HFFc6 (cell line): ENCODE measurements at places on chromosomes 6 and 20. TPM values are rescaled to one million over a fixed set of nuclear protein-coding genes. Genes with fewer than 3 reads are reported as not detected.

DNA sequence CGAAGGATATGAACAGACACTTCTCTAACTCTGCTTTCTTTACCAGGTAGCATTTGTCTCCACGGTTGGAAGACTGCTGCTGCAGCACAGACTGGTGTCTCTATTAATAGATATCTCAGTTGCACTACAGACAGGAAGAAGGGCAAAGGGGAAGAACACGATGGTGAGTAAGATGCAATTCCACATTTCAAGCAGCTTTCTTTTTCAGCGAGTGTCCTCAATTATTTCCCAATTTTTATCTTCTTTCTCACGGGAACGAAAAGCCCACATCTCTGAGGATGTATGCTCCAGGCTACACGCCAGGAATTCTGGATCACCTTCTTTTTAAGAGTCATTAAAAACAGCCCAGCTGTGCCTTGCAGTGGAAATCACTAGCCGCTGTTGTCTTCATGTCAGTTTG lies 311.6 kb upstream of the ECI2 start:
- peaks cover 41% of the 10 kb centered on the region for H3K4me1 ChIP-seq
- peak overlapping the region; percentile 39 for H3K27ac ChIP-seq
- H3K36me3 ChIP-seq = peaks cover 12% of the 10 kb centered on the region

DNA sequence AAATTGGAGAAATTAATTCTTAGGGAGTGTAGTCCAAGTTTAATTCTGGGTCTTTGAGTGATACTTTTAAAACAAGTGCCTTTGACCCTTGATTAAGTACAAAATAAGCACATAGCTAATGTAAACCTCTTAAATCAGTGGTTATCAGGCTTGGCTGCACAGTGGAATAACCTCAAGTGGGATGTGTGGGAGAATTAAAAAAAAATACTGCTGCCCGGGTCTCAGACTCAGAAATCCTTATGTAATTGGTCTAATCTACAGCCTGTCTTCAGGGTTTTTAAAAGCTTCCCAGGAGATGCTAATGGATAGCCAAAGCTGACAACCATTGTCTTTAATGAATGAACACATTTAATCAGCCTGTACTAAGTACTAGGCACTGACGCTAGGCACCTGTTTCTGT lies 28.5 kb upstream of the TMEM14A start:
- no peak overlapping the region for H3K4me3 ChIP-seq
- H3K27me3 ChIP-seq = peaks cover 2% of the 10 kb centered on the region; the same call in 1 of the 2 replicates
- peaks cover 16% of the 10 kb centered on the region for H3K4me1 ChIP-seq

Gene KCNB1
- 0.11 and 1.3 TPM in 2 replicates for total RNA-seq

Gene WDR27
- total RNA-seq = 11.7 to 15.8 TPM (median 13.4 TPM) in 3 replicates

- H3K4me1 ChIP-seq = no peaks in the 10 kb centered on the region
- no peak overlapping the region for H3K4me3 ChIP-seq
- peaks cover 14% of the 10 kb centered on the region for H3K27me3 ChIP-seq
- peak; percentile 13 for DNase-seq
- peaks cover 4% of the 10 kb centered on the region for H3K36me3 ChIP-seq
Measured at GRCh38 chr6:166313255-166314070, 5.3 kb upstream of the PRR18 start.

Gene LAMA2
- 6.9 to 12.3 TPM (median 6.9 TPM) in 3 replicates for total RNA-seq

- no peak overlapping the region for H3K27ac ChIP-seq
- no peaks in the 10 kb centered on the region for H3K27me3 ChIP-seq
- no peak overlapping the region for H3K4me3 ChIP-seq
- DNase-seq = no peak
Measured at GRCh38 chr6:66965227-66965626, 1258.2 kb upstream of the EYS start.

- H3K27me3 ChIP-seq = no peaks in the 10 kb centered on the region; the same call in none of the 2 replicates
- no peak overlapping the region for H3K27ac ChIP-seq
- H3K4me3 ChIP-seq = no peak overlapping the region
- H3K36me3 ChIP-seq = 0 out of 2 replicates have a peak, but pooled peaks cover 6% of the 10 kb centered on the region
- DNase-seq = no peak
Measured at GRCh38 chr6:163249651-163250101, 164.8 kb upstream of the QKI start.
